ENCODE measurements at places on chromosomes 16 and 17. TPM values are rescaled to one million over a fixed set of nuclear protein-coding genes. Genes with fewer than 3 reads are reported as not detected.

GRCh38 chr17:46878055-46878454 is 26.7 kb downstream of the WNT9B start:
- H3K4me1 ChIP-seq: peaks cover 5% of the 10 kb centered on the region
- H3K27me3 ChIP-seq: no peaks in the 10 kb centered on the region
- no peak for DNase-seq
- peak overlapping the region; percentile 13 for H3K27ac ChIP-seq
- no peak overlapping the region for H3K4me3 ChIP-seq

DNA sequence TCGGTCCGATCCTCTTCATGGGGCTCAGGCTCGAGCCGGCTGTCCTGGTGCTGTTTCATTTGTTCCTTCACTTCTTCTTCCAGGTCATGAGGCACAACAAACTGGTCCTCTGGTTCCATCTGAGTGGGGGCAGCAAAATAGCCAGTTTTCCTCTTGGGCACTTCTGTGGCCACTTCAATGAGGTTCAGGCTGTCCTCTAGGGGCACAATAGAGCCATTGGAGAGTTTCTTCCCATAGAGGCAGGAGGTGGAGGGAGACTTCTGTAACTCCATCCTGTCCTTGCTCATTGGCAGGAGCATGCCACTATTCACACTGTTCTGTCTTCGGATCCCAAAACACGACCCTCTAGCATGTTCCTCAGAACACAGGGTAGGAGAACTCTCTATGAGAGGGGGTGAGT is 22.9 kb downstream of the MARVELD3 start:
- no peak for DNase-seq
- no peaks in the 10 kb centered on the region for H3K27me3 ChIP-seq
- H3K27ac ChIP-seq: no peak overlapping the region
- H3K4me1 ChIP-seq: no peaks in the 10 kb centered on the region
- no peak overlapping the region for H3K4me3 ChIP-seq

DNA sequence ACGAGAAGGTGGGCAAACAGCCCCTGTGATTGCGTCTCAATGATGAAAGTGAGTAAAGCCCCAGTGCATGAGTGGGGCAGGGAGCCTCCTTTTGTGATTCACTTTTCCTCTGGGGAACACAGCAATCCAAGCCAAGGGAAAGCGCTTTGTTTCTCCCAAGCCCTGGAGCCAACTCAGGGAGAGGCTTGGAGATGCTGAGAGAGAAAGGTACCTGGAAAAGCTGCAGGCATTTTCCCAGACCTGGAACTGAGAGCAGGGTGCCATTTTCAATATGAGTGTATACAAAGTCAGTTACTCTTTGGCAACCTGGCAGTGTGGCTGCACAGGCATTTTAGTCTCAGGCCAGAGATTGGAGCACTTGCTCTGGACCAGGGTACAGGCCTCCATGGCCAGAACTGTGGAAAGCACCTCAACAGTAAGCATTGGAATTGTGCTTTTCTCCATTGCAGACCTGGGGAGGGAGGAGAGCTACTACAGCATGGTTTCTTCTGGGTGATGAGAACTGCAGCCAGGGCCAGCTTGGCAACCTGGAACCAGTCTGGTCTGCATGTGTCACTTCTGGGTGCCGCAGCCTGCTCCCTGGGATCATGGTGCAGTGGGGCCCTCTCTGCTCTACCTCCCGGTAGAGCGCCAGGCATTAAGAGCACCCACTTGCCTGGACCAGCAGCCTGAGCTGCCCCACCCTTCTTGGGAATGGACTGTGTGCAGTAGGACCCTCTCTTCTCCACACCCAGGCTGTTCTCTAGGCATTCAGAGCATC is 89.0 kb upstream of the CDH5 start:
- DNase-seq: no peak
- no peaks in the 10 kb centered on the region for H3K4me1 ChIP-seq

DNA sequence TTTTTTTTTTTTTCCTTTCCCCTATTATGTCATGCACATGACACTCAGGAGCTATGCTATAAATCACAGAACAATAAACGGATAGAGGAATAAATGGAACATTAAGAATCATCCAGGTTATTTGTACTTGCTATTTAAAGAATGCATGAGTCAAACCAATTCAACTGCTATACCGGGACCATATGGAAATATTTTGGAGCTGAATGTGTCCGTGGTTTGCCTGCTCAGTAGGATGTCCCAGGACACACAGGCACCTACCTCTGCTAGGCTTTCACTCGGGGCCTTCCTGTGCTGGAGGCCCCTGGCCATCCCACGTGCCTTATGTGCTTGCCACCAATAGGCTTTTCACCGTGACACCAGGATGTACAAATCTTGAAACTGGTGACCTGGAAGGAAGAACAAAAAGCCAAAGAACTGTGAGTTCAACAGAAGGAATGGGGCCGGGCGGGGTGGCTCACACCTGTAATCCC is 15.3 kb upstream of the SEC14L1 start:
- H3K4me1 ChIP-seq: peaks cover 46% of the 10 kb centered on the region
- DNase-seq: no peak
- H3K27ac ChIP-seq: no peak overlapping the region
- H3K36me3 ChIP-seq: no peaks in the 10 kb centered on the region

- H3K36me3 ChIP-seq: no peaks in the 10 kb centered on the region
- no peak overlapping the region for H3K27ac ChIP-seq
- peaks cover 9% of the 10 kb centered on the region for H3K4me1 ChIP-seq
- no peak overlapping the region for H3K4me3 ChIP-seq
- peaks cover 7% of the 10 kb centered on the region for H3K27me3 ChIP-seq
Observed at GRCh38 chr17:65243838-65244625, 106.9 kb downstream of the RGS9 start.

DNA sequence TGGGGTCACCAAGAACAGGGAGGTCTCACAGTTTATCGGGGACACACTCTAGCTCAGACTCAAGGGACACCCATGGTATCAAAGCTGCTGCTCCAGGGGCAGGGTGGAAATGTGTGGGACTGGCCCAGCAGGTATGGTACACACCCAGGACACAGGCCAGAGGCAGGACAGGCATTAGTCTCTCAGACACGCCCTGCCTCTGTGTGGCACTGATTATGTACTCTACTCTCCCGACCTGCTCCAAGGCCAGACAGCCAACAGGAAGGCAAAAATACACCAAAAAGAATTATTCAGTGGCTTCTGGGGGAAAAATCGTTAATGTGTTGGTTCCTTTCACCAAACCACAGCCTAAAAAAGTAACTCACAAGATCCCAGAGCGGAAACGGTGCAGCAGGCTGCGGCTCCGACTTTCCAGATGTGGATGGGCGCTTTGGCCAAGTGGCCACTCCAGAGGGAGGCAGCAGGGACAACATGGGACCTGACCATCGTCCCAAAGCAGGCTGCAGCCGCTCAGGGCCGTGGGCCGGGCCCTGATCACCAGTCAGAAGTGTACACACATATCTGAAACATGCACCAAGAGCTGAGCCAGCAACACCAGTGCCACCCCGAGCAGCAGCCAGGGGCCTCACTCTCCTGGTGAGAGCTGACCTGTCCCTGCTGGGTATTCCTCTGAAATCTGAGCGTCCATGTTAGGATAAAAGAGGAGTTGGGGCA is 1.0 kb upstream of the SIRT7 start:
- no peaks in the 10 kb centered on the region for H3K27me3 ChIP-seq
- H3K36me3 ChIP-seq: peaks cover 14% of the 10 kb centered on the region
- H3K4me3 ChIP-seq: peak overlapping the region; percentile 83

DNA sequence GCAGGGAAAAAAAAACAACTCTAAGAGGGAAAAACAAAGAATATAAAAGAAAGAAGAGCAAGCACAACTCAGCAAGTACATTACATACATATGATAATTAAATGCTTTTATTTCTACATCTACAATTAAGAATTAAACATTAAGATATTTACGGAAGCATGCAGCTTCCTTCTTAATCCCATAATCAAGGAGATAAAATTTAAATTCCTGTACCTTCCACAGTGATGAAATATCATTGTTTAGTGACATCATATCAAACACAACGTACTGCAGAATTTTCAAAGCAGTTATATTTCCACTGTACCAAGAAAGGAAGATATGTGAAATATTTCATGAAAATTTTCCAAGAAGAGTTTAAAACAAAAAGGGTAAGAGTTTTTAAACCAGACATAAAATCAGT is 26.0 kb downstream of the KANSL1 start:
- no peaks in the 10 kb centered on the region for H3K27me3 ChIP-seq
- H3K4me1 ChIP-seq: peaks cover 82% of the 10 kb centered on the region
- no peak for DNase-seq

GRCh38 chr17:35289222-35289621 is 46.4 kb downstream of the SLFN5 start:
- no peak for DNase-seq
- H3K4me3 ChIP-seq: peak overlapping the region; percentile 23
- H3K27me3 ChIP-seq: no peaks in the 10 kb centered on the region

DNA sequence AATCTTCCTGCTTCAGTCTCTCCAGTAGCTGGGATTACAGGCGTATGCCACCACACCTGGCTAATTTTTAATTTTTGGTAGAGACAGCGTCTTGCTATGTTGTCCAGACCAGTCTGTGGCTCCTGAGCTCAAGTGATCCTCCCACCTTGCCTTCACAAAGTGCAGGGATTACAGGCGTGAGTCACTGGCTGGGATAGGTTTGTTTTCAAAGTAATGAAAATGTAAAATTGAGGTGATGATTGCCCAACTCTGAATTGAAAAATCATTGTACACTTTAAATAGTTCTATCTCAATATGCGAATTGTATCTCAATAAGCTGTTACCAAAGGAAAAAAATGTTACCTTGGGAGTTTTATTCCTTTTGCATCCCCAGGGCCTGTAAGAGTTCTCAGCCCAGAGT is 1.2 kb upstream of the AMFR start:
- H3K27ac ChIP-seq: no peak overlapping the region
- no peaks in the 10 kb centered on the region for H3K27me3 ChIP-seq
- H3K4me3 ChIP-seq: peak overlapping the region; percentile 66
- DNase-seq: no peak
- H3K36me3 ChIP-seq: peaks cover 14% of the 10 kb centered on the region

DNA sequence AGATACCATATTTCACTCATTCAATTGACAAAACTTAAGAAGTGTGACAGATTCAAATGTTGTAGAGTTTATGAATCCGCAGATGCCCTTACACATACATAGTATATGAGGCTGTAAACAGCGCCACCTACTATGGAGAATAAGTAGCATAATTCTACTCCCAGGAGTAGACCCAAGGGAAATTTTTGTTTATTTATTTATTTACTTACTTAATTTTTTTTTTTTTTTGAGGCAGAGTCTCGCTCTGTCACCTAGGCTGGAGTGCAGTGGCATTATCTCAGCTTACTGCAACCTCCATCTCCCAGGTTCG is 35.5 kb downstream of the GAN start:
- peaks cover 11% of the 10 kb centered on the region for H3K4me1 ChIP-seq
- no peak overlapping the region for H3K4me3 ChIP-seq
- DNase-seq: no peak
- no peaks in the 10 kb centered on the region for H3K27me3 ChIP-seq

- H3K27ac ChIP-seq: no peak overlapping the region
- no peaks in the 10 kb centered on the region for H3K36me3 ChIP-seq
- H3K4me3 ChIP-seq: no peak overlapping the region
- DNase-seq: no peak
- no peaks in the 10 kb centered on the region for H3K27me3 ChIP-seq
- no peaks in the 10 kb centered on the region for H3K4me1 ChIP-seq
Observed at GRCh38 chr16:79402920-79403319, 197.6 kb downstream of the MAF start.

DNA sequence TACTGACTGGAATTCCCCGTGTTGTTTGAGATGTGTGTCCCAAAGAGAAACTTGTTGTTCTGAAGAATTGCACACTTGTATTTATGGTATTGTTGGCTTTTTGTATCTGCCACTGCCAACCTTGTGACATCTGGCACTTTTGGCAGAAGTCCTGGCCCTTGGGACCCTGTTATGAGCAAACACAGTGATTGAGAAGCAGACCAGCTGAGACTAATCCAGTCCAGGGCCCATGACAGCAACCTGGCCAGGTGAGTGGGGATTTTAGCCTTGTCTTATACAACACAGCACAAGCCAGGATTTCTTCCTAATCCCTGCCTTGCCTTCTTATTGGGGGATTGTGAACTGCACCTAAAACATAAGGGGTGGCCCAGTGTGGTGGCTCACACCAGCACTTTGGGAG is 80.0 kb downstream of the NTN1 start:
- H3K4me3 ChIP-seq: no peak overlapping the region
- H3K27me3 ChIP-seq: peaks cover 7% of the 10 kb centered on the region
- H3K4me1 ChIP-seq: no peaks in the 10 kb centered on the region

DNA sequence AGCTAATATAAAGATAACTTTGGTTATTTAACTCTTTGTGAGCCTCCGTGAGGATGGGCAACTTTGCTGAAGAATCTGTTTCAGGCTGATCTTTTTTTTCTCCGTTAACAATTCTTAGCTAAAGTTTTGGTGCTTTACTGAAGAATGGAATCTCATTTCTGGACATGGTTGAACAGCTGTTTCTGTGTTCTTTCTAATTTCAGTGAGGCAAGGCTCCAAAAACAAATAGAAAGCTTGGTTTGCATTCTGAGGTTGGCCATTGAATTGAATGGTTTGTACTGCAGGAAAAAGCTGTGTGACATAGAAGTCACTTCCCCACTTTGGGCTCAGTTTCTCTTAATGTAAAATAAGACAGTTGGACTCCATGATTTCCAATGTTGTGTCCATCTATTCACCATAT is 22.3 kb upstream of the HLF start:
- H3K4me1 ChIP-seq: peaks cover 8% of the 10 kb centered on the region
- no peak overlapping the region for H3K4me3 ChIP-seq
- no peaks in the 10 kb centered on the region for H3K36me3 ChIP-seq
- no peak overlapping the region for H3K27ac ChIP-seq
- no peak for DNase-seq

DNA sequence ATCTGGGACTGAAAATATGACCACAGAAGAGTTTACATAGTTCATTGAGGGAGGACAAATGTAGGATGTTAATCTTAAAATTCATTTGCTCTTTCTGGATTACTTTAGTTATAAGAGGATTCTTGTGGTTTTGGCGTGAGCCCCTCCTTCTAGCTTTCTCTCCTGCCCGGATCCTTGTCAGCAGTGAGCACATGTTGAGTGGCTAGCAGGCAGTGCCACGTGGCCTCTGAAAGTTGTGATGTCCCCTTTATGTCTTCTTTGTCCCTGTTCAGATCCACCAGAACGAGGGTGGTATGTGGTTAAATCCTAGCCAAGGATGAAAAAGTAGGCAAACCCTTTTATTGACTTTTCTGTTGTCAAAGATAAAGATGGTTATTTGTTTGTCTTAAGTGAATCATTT is 83.8 kb downstream of the GNAO1 start:
- DNase-seq: no peak
- no peak overlapping the region for H3K27ac ChIP-seq
- peaks cover 5% of the 10 kb centered on the region for H3K27me3 ChIP-seq
- no peaks in the 10 kb centered on the region for H3K36me3 ChIP-seq

Gene ASB16
- total RNA-seq: 0.27 TPM

Gene TPSG1
- not detected for total RNA-seq

Gene SLC47A1
- 0.11 TPM for total RNA-seq

Gene NHLRC4
- 0.72 TPM for total RNA-seq

Gene TNP2
- not detected for total RNA-seq

Gene TEX14
- 0.31 TPM for total RNA-seq

Gene NPB
- total RNA-seq: not detected

Gene CLEC18C
- total RNA-seq: not detected

Gene PSKH1
- total RNA-seq: 8.5 TPM

Data from activated CD8-positive, alpha-beta T cell treated with anti-CD3 and anti-CD28 coated beads for 36 hours (primary cell).